Vagina (tissue), 2 donors: ENCODE measurements at places on chromosomes 6 and 20. TPM values are rescaled to one million over a fixed set of nuclear protein-coding genes. Genes with fewer than 3 reads are reported as not detected.

GFRAL gene
- total RNA-seq = not detected

GTSF1L gene
- not detected for total RNA-seq

ENTPD6 gene
- total RNA-seq = 51.3 TPM

SCRT2 gene
- total RNA-seq = not detected

RREB1 gene
- total RNA-seq = 57.2 TPM

OR2H1 gene
- total RNA-seq = not detected

CFAP206 gene
- not detected for total RNA-seq

SLC35D3 gene
- not detected for total RNA-seq

DEFB125 gene
- total RNA-seq = not detected

VWA7 gene
- total RNA-seq = 0.74 TPM

TIAM2 gene
- 11.5 TPM for total RNA-seq

COL11A2 gene
- 0.25 TPM for total RNA-seq

HLA-DPA1 gene
- total RNA-seq = 82.3 TPM

PBOV1 gene
- total RNA-seq = not detected

PCED1A gene
- 22.1 TPM for total RNA-seq

C4A gene
- total RNA-seq = 31.4 TPM

ESR1 gene
- total RNA-seq = 50.3 TPM

CST7 gene
- total RNA-seq = 3.7 TPM

ZBTB46 gene
- total RNA-seq = 7.4 TPM

GRM4 gene
- total RNA-seq = not detected

RBPJL gene
- total RNA-seq = not detected

MYL9 gene
- 246 TPM for total RNA-seq

TREML1 gene
- not detected for total RNA-seq

ABHD12 gene
- 36.6 TPM for total RNA-seq

TBC1D20 gene
- total RNA-seq = 30.9 TPM

DEFB124 gene
- not detected for total RNA-seq

CD109 gene
- 29.0 TPM for total RNA-seq

C20orf202 gene
- total RNA-seq = not detected

ABT1 gene
- 24.8 TPM for total RNA-seq

EPM2A gene
- 14.0 TPM for total RNA-seq

RAET1G gene
- total RNA-seq = 4.9 TPM

PIGT gene
- total RNA-seq = 81.0 TPM

TOX2 gene
- total RNA-seq = 5.2 TPM

TINAG gene
- total RNA-seq = not detected

MYT1 gene
- total RNA-seq = not detected

GPLD1 gene
- 15.7 TPM for total RNA-seq

EIF6 gene
- 124 TPM for total RNA-seq

PSORS1C2 gene
- total RNA-seq = not detected

GDAP1L1 gene
- total RNA-seq = not detected

OTOR gene
- total RNA-seq = not detected
